ENCODE measurements at places on chromosomes 7 and 10. TPM values are rescaled to one million over a fixed set of nuclear protein-coding genes. Genes with fewer than 3 reads are reported as not detected.

The NKX1-2 gene
- not detected for polyA plus RNA-seq

The FANK1 gene
- 1.2 TPM for polyA plus RNA-seq

The NPSR1 gene
- not detected for polyA plus RNA-seq

The MYO1G gene
- polyA plus RNA-seq = 1.8 TPM

The MAGI2 gene
- polyA plus RNA-seq = 2.2 TPM

The CYP3A5 gene
- 9.8 TPM for polyA plus RNA-seq

The DEPP1 gene
- polyA plus RNA-seq = 268 TPM

The OR2A42 gene
- polyA plus RNA-seq = not detected

The CDK6 gene
- polyA plus RNA-seq = 4.7 TPM

The FRMPD2 gene
- not detected for polyA plus RNA-seq

The RINT1 gene
- 12.0 TPM for polyA plus RNA-seq

The SFRP4 gene
- polyA plus RNA-seq = 3.0 TPM

The CCDC71L gene
- polyA plus RNA-seq = 60.8 TPM

The FAM25A gene
- polyA plus RNA-seq = not detected
